ENCODE measurements at places on chromosomes 6 and 20. TPM values are rescaled to one million over a fixed set of nuclear protein-coding genes. Genes with fewer than 3 reads are reported as not detected.

DNA sequence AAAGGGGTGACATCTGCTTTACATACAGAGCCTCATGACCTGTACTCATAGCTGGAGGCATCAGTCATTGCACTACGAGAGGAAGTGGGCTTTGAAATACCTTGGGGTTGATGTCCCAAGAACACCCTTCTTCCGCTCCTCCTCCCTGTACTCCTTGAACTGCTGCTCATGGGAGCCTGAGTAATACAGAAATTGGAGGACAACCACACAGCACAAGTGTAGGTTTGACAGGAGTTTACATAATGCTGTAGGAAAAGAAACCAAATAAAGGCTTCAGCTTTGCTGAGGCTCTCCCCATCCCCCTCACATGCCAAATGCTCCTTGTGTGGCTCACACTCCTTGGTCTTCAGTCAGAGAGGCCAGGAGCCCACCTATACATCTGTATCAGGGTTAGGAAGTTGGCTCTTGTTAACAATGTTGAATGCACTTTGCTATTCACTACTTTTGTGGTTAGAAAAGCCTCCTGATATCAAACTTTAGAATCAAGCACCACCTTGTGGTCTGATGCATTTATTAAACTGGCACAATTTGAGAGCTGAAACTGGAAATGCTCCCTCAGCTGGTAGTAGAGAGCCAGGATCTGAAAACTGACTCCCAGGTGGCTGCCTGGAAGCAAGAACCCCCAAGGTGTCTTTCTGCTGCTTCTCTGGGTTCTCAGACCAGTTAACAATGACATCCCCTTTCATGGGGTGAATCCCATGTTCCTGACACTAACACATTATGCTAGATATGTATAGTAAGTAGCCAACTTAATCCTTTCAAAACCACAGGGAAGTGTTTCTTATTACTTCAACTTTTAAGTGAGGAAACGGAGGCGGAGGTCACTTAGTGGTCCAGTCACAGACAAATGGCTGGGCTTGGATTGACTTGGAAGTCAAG, 56.2 kb upstream of the EDN1 start:
- no peak for DNase-seq

DNA sequence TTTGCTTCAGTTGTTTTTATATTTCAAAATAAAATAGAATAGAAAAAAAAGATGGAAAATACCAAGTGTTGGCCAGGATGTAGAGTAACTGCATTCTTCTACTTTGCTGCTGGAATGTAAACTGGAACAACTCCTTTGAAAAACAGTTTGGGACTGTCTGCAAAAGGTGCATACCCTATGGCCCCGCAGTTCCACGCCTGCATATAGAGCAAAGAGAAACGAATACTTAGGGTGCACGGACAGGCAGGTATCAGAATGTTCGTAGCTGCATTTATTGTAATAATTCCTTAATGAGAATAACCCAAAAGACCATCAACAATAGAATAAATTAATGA, 603 bp upstream of the RAB23 start:
- no peak for DNase-seq

GRCh38 chr6:117929501-117929900, 22.4 kb downstream of the SLC35F1 start:
- no peak for DNase-seq

DNA sequence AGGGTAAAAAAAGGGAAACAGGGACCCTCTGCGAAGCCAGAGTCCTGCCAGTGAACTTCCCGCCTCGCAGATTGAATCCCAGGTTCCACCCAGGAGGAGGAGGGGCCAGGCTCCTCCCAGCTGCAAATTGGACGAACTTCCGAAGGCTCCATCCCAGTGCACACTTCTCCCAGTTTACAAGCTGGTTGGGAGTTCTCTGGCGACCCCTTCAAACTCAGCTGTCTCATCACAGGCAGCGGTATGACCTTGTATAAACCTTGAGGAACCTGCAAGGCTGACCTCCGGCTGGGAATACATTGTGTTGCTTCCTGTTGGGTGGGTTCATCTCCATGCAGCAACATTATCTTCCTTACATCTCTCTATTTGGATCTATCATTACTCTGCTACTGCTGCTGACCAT, 962.7 kb downstream of the GRIK2 start:
- DNase-seq: no peak

DNA sequence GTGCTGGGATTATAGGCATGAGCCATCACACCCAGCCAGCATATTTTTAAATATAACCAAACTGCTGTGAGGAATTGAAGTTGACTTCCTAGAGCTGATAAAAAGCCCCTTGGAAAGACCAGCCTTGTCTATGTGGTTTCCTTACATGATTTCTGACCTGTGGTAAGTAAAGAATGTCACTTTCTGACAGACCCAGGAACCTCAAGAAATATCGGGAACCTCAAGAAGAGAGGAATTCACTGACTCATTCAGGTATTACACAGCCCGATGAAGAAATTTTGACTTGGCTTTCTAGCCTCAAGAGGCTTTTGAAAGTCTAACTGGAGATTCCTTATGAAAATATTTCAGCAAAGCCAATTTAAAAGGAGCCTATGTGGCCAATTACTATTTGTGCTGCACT, 71.8 kb downstream of the FOXF2 start:
- DNase-seq: no peak

- DNase-seq: no peak
These were observed 8.6 kb upstream of the TUBB2B start for GRCh38 chr6:3236005-3236404.

DNA sequence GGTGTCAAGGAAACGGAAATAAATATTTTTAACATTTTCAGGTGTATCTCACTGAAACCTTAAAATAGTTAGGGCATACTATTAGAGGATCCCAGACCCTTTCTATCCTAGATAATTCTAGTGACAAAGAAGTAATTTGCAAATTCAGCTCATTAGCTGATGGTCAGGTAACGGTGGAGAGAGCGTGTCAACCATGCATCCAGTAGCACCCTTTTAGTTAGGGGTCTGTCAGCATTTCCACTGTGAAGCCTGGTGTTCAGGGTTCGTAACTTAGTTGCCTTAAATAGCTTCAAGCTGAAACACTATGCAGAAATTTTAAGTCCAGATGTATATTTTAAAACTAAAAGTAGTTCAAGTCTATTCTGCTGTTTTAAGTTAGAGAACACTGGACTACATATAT, 48.5 kb upstream of the SUPT3H start:
- DNase-seq: no peak

- no peak for DNase-seq
These were observed 61.9 kb upstream of the NRSN1 start for GRCh38 chr6:24064106-24064505.

- peak; percentile 71 for DNase-seq
These were observed 154.7 kb downstream of the JARID2 start for GRCh38 chr6:15400572-15401004.

GRCh38 chr6:33585403-33586107, 5.5 kb upstream of the BAK1 start:
- DNase-seq: peak; percentile 90

- no peak for DNase-seq
These were observed 4.2 kb downstream of the RFX6 start for GRCh38 chr6:116881236-116881635.

DNA sequence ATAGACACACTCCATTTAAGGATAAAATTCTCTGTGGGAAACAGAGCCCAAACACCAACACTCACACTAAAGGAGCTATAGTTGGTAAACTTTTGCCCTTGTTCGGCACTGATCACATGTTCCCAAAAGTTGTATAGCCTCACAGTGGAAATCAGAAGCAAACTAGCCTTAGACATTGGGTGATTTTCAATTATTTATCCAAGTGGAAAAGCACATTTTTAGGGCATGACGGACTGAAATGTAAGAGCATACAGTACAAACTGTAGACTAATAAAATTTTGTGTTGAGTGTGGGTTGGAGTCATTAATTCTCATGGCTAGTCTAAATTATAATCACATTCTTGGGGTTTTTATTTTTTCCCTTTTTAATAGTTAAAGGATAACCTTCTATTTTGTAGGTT, 202.4 kb downstream of the MOXD1 start:
- no peak for DNase-seq

DNA sequence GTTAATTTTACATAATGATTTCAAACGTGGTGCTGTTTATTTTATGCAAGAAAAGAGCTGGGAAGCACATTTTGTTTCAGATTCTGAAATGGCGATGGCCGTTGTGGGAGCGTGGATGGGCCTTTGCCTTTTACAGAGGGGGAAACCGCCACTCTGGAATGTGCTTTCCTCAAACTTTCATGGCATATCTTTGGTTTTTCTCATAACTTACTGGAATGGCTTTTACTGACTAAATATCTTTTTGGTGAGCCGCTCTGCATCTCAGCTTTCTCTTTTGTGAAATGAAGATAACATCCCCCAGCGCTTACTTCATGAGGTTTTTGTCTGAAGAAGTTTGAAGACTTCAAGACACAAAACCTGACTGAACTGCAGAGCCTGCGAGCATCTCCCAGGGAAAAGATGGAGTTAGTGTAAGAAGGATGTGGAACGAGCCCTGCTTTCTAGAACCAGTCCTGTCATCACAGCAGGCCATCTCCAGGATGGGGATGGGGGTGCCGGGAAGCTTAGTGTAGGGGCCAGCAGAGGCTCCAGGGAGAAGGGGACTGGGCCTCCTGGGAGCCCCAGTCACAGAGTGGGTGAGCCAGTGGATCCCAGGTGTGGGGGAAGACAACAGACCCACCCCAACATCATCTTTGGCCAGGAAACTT, 61.8 kb upstream of the TIAM2 start:
- no peak for DNase-seq

- peak; percentile 46 for DNase-seq
These were observed 108.7 kb downstream of the ERMARD start for GRCh38 chr6:169859978-169860703.

DNA sequence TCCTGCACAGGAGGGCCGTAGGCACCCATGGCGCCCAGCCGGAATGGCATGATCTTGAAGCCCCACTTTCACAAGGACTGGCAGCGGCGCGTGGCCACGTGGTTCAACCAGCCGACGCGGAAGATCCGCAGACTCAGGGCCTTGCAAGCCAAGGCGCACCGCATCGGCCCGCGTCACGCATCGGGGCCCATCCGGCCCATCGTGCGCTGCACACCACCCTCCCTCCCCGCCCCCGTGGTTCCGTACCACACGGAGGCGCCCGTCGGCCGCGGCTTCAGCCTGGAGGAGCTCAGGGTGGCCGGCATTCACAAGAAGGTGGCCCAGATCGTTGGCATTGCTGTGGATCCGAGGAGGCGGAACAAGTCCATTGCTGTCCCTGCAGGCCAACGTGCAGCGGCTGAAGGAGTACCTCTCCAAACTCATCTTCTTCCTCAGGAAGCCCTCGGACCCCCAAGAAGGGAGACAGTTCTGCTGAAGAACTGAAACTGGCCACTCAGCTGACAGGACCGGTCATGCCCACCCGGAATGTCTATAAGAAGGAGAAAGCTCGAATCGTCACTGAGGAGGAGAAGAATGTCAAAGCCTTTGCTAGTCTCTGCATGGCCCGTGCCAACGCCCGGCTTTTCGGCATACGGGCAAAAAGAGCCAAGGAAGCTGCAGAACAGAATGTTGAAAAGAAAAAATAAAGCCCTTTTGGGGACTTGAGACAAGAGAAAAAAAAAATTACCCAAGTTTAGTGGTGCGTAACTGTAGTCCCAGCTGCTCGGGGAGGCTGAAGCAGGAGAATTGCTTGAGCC, 9.9 kb upstream of the NCOA5 start:
- peak; percentile 72 for DNase-seq

- DNase-seq: no peak
These were observed 131.6 kb downstream of the KIF16B start for GRCh38 chr20:16441546-16442164.

- DNase-seq: no peak
These were observed 54.6 kb downstream of the RBM38 start for GRCh38 chr20:57445774-57446173.

- DNase-seq: no peak
These were observed 71.7 kb upstream of the SGK1 start for GRCh38 chr6:134389658-134390057.

DNA sequence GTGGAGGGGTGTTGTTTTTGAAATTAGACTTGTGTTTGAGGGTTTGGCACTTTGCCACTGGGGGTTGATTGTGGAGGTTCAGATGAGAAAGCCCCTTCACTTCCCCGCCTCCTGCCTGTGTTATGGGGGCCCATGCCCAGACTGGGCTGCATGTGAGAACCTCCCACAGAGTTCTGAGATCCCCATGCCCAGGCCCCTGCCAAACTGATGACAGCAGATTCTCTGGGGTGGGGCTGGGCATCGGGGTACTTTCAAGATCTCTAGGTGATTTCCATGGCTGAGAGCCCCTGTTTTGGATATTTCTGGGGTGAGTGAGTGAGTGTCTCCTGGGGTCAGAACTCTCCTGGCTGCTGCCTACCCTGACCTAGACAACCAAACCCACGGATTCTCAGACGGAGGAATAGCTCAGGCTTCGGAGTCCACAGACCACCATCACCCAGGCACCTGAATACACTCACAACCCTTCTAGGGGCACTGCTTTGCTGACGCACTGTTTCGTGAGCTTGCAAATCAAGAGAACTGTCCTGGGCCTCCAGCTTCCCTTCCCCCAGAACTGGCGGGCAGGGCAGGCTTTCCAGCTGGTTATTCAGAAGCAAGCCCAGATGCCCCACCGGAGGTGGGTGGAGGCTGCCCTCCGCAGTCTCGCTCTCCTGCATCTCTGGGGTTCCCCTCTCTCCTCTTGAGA, 6.3 kb downstream of the BCAS1 start:
- no peak for DNase-seq

GRCh38 chr6:37689381-37689780, 8.3 kb downstream of the MDGA1 start:
- no peak for DNase-seq

Gene CEBPB
- total RNA-seq: 271 TPM

Gene NHLRC1
- total RNA-seq: 2.3 TPM

Gene TUBB2B
- 0.46 TPM for total RNA-seq

Gene OXT
- not detected for total RNA-seq

Gene NPBWR2
- not detected for total RNA-seq

Gene ZNF391
- 2.1 TPM for total RNA-seq

Gene RSPO4
- total RNA-seq: 10.9 TPM

Measured in upper lobe of right lung (tissue), 1 donor.